ENCODE measurements at places on chromosomes 3 and 15.
A peak's percentile ranks its signal among the peaks of the same experiment; 100 is the strongest.

- DNase-seq = peak; percentile 44
These were observed 54.0 kb upstream of the DLG1 start for GRCh38 chr3:197352382-197352781.

GRCh38 chr15:66505430-66505811 is 295 bp downstream of the ZWILCH start:
- no peak for DNase-seq

GRCh38 chr3:99325402-99325801 is 313.0 kb upstream of the COL8A1 start:
- DNase-seq = no peak

GRCh38 chr3:18007980-18008379 is 265.5 kb upstream of the TBC1D5 start:
- no peak for DNase-seq

GRCh38 chr15:99387421-99388168 is 136.3 kb downstream of the LRRC28 start:
- no peak for DNase-seq

DNA sequence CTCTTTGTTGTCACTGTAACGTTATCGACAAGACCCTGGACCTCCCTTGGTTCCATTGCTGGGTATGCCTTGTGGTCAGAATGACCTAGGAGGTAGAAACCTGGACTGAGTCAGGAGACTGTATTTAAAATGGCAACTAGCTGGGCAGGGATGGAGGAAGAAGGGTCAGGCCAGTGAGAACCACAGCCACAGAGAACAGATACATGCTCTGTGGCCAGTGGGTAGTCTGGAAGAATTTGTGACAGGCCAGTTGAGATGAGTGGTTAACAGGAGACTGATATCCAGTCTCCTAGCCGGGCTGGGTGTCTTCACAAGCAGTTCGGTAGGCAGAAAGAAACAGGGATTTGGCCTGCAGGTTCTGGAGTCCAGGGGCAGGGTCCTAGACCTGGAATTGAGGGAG is 58.9 kb downstream of the SNRK start:
- DNase-seq = no peak

DNA sequence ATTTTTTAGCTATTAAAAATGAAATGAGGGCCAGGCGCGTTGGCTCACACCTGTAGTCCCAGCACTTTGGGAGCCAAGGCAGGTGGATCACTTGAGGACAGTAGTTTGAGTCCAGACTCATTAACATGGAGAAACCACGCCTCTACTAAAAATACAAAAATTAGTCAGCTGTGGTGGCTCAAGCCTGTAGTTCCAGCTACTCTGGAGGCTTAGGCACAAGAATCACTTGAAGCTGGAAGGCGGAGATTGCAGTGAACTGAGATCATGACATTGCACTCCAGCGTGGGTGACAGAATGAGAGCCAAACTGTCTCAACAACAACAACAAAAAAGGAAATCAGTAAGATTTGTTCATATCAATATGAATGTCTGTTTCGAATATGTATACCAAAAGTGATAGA is 517.1 kb downstream of the ROBO1 start:
- DNase-seq = no peak

GRCh38 chr3:13827256-13827655 is 52.6 kb downstream of the WNT7A start:
- DNase-seq = no peak

GRCh38 chr15:64503197-64503596 is 42.8 kb downstream of the ZNF609 start:
- DNase-seq = peak; percentile 37

DNA sequence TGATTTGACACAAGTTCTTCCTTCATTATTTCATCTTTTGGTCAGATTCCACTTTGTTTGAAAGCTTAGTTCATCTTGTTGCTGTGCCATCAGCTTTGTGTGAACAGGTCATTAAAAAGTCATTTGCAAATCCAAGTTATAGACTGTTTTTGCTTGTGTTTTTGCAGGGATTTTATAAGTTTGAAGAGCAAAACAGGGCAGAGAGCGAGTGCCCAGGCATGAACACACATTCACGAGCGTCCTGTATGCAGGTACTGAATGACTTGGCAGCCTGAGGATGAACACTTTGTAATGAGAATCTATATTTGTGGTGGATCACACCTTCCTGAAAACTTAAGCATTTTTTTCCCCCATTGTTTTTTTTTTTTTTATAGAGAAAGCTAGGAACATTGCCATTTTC is 60.6 kb upstream of the SAMMSON start:
- DNase-seq = no peak

DNA sequence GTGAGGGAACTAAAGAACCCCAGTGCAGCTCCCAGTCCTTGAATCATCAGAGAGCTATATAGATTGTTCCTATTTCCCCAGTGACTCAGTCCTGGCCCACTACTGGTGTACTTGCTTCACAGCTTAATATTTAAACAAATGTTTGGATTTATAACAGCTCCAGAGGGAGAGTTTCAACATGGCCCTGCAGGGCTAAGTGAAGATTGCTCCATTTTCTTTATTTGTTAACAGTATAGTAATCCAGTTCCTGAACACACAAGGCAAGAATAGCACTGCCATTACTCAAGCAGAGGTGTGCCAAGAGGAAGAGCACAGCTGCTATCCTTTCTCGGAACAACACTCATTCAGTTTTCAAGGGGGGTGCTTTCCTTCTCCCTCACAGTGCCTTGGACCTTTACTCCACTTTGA is 6.5 kb downstream of the SQOR start:
- DNase-seq = peak; percentile 58

DNA sequence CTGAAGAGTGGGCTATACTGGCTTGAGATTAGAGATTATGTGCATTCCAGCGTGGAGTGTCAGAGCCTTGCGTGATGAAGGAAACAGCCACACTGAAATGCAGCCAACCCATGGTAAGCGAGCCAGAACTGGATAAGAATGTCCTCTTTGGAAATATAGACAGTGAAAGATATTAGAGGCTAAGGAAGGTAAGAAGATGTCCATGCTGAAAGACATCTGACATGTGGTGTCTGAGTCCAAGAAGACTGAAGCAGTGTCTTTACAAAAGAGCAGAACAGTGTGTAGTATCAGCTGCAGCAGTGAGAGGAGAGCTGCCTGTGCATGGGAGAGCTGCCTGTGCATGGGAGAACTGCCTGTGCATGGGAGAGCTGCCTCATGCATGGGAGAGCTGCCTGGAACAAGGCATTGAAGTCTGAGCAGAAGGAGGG is 672.2 kb downstream of the DIPK2A start:
- DNase-seq = peak; percentile 7

- DNase-seq = peak; percentile 85
These were observed 127.6 kb upstream of the LMOD3 start for GRCh38 chr3:69250014-69250413.

GRCh38 chr3:161161603-161162002 is 56.5 kb upstream of the B3GALNT1 start:
- DNase-seq = no peak

DNA sequence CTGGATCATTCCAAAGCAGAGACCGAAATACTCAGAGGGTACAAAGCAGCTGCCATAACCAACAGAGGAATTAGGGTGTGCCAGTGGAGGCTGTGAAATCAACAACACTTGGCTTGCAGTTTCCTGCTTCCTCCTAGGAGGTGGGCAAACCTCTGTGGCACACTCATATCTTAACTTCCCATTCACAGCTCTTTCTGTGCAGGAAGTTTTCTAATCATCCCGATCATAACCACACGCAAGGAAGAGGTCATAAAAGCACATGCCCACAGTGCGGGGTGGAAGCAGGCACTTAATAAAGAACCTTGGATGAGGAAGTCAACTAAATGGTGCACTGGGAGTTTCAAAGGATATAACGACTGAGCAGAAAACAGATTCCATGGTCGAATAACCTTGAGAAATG is 5.1 kb downstream of the SCAMP2 start:
- no peak for DNase-seq

GRCh38 chr15:45849136-45849535 is 214.3 kb downstream of the SQOR start:
- DNase-seq = no peak

- DNase-seq = no peak
These were observed at the start of gene MDFIC2 for GRCh38 chr3:70312336-70312735. Gene MDFIC2, minus strand, starts transcription at chr3:70312638. Its CDS starts 665 bp downstream, at chr3:70311973.

GRCh38 chr3:12196684-12197083 is 38.0 kb upstream of the TIMP4 start:
- DNase-seq = no peak

DNA sequence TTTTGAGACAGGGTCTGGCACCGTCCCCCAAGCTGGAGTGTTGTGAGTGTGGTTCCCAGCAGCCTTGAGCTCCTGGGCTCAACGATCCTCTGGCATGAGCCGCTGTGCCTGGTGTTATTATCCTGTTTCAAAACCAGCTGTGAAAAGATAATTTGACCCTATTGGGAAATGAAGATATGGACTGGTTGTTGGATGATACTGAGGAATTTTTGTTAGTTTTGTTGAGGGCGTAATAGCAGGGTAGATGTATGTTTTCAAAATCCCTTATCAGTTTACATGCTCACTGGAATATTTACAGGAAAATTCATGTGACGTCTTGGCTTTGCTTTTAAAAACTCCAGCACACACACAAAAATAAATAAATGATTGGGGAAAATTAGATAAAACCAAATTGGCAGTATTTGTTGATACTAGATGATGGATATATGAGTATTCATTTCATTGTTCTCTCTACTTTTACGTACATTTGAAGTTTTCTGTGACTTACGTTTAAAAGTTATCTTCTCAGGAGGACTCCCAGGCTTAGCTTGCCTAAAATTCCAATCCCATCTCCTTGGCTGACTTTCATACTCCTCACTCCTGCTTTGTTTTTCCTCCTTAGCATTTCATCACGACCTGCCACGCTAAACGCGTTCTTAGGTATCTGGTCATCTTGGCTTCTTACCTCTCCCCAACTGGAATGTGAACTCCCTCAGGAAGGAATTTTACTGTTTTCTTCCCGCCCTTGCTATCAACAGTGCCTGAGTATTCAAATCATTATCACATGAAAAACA is 56.8 kb upstream of the TFRC start:
- DNase-seq = no peak

DNA sequence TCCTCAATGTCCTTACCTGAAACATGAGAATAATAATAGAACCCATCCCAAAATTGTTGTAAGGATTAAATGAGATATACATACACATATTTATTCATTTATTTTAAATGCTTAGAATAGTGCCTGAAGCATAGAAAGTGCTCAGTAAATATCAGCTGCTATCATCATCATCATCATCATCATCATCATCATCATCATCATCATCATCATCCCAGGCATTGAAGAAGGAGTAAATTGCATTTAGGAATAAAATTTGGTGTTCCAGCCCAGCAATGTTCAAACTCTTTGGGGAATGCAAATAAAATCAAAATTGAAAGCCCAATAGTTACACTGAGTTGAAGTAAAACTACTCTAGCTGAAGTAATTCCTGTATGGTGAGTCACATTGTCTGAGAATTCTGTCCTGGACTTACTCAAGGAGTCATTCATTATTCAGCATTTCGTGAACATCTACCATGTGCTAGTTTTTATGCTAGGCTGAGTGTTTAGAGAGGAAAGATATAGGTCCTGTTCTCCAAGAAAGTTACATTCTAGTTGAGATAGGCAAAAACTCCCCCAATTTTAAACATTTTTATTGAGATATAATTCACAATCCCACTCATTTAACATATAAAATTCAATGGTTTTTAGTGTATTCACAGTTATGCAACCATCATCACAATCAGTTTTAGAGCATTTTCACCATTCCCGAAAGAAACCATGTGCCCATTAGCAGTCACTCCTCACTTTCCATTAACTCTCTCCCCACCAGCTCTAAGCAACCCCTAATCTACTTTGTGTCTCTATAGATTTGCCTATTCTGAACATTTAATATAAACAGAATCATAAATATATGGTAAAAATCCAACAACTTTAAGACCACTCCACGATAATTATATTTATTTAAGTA is 107.2 kb downstream of the FRMD5 start:
- DNase-seq = peak; percentile 71

GRCh38 chr3:123039178-123039577 is 11.6 kb upstream of the SEMA5B start:
- no peak for DNase-seq

DNA sequence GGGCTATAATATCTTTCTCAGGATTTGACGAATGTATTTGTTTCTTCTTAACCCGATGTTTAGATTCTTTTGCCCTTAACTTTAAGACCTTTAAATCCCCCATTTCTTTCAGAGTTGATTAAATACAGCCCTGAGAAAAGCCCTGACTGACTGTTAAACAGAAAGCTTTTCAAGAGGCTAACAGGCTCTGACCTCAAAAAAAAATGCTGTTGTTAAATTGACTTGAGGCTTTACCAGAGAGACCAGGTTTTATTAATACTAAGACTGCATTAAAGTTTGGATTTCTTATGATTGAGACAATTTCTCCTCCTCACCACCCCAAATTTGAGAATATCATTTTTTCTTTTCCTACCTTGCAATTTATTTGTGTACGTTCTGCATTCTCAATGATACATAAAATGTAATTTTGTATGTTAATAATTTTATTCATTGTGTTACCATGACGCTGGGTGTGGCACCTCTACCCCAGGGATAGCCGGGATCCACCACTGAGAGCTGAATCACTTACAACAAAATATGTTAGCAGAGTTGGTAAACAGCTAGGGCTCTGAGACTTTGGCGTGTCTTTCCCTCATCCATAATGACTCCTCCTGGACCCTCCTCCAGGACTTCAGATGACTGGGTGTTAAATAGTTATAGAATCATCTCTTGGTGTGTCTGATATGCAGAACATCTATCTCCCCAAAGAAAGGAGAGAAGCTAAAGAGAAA is 753.5 kb downstream of the NAALADL2 start:
- no peak for DNase-seq

DNA sequence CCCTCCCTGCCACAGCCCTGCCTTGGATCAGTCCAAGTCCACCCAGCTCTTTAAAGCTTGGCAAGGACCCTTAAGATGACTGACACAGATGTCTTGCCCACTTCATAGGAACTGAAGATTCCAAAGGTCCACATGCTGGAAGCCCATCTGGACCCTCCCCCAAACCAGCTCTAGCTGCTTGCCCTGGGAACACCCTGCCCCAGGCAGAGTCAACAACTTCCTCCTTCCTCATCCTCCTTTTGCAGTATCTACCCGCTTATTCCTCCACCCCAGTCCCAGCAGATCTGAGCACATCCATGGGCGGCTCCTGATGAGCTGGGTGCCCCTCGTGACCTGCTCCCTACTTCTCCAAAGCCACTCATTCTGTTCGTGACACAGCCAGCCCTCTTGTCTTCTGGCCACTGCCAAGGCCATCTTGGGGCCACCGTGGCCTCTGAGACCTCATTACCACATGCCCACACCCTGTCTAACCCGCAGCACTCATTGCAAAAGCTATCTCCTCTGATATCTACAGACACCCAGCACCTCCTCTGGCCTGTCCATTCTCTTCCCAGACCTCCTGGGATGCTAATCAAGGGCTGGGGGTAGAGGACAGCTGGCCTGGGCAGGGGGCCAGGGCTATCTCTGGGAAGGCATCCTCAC is 2.0 kb upstream of the PFKFB4 start:
- no peak for DNase-seq

GRCh38 chr15:50358845-50359244 is 3.8 kb upstream of the GABPB1 start:
- DNase-seq = no peak

GRCh38 chr3:54159917-54160316 is 37.6 kb downstream of the CACNA2D3 start:
- DNase-seq = no peak

All from muscle of back (tissue), 13 donors.